Caudate nucleus (tissue), 63 donors: ENCODE measurements at places on chromosomes 3 and 15.

DNA sequence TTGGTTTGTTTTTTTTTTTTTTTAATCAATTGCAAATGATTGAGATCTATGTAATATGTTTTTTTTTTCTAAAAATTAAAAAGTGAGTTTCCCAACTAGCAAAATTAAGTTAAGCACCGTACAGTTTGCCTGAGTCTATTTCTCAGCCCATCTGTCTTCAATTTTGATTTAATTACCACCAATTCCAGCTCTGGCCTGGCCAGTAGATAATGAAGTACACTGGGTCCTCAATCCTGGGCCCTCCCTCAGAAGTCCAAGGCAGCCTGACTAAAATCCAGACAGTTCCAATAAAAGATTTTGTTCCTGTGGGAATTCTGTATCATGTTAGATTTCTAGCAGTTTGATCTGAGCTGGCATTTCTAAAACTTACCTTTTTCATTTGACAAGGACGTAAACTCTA, 887.2 kb downstream of the NAALADL2 start:
- no peak for DNase-seq

DNA sequence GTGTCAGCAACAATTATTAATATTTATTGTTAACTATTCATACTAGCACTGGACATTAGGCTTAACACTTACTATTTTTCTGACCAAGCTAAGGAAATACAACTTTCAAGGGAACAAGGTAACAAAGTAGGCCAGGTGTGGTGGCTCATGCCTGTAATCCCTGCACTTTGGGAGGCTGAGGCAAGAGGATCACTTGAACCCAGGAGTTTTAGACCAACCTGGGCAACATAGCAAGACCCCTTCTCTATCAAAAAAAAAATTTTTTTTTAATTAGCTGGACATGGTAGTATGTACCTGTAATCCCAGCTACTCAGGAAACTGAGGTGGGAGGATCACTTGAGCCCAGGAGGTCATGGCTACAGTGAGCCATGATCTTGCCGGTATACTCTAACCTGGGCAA, 131.7 kb downstream of the RBPMS2 start:
- DNase-seq = no peak

DNA sequence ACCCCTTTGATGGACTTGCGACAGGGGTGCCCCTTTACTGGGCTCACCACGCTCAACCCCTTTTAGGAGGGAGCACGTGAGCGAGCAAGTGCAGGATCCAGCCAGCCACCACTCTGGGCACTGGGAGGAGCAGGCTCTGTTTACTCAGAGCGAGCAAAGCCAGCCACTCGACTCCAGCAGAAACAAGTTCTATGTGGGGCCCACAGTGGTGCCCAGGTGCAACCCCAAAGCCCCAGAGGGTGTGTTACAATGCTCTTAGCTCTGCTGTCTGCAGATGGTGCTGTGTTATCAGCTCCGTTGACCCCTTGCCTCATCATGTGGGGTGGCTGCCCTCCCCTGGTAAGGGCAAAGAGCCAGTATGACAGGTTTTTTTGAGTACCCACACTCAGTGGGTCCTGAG, 120.3 kb upstream of the SUCLG2 start:
- no peak for DNase-seq

DNA sequence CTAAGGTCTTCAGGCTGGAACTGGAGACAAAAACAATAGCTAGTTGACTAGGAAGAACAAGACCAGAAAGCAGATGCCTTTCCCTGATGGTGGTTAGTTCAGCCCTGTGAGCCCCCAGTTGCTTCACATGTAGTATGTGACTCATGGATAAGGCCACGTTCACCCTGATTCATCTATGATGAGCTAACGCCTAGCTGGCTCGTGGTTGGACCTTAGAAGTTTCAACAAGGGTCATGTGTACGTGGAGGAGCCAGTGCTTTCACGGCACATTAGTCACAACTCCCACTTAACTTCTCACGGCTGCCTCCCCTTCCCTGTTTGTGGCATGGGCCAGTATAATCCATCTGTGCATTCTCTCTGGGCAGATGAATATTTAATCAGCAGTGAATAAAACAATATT, 20.6 kb downstream of the COL8A1 start:
- no peak for DNase-seq

DNA sequence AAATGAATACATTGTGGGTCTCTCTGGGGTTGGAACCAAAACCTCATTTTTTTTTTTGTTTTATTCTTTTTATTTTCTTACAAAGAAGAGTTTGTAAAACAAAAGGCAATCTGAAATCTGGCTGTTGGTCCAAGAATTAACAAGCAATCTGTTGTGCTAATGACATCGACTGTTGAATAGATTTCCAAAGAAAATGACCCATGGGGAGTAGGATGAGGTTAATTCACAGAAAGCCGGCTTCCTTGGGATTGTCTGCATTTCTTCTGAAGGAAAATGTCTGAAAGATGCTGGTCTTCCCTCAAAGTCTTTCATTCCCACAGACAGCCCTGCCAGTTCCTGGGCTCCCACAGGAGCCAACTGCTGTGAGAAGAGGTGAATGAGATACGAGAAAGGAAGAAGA, 92.9 kb downstream of the LRRC3B start:
- DNase-seq = no peak

- no peak for DNase-seq
Measured at GRCh38 chr15:42065033-42065432, 29.3 kb downstream of the PLA2G4D start.

- DNase-seq = no peak
Measured at GRCh38 chr3:88189361-88189810, 39.6 kb downstream of the C3orf38 start.

GRCh38 chr15:73787621-73788020, 34.5 kb upstream of the INSYN1 start:
- DNase-seq = no peak

- DNase-seq = no peak
Measured at GRCh38 chr3:65992106-65992505, 46.6 kb downstream of the MAGI1 start.

GRCh38 chr3:23303601-23304217, 100.6 kb downstream of the UBE2E2 start:
- DNase-seq = no peak

DNA sequence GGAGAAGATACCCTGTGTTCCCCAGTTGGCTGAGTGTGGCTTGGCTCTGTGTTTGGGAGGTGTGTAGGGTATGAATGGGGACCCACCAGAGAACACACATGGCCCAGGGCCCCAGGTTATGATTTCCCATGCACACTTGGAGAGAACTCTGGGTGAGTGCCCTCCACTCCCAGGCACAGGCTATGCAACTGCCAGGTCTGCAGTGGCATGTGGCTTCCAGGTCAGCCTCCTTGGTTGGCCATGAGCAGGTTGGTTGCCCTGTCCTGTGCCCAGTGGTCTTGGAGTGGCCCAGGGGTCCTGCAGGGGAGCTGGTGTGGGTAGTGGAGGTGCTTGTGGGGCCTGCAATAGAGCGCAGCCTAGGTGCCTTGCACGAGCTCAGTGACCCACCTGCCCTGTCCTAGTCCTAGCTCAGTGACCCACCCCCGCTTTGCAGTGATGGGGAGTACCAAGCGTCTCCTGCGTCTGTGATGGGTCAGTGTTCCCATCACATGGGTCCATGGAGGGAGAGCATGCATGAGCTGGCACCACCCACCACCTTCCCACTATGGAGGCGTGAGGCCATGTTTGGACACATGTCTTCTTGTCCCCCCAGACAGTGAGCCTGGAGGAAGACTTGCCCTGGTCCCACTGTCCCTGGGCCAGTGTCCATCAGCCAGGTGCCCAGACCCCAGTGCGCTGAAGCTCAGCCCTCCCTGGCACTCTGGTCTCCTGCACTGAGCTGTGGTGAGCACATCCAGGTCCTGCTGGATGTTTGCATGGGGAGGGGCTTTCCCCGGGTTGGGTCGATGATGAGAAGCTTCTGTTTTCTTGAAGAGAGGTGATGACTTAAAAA, 217.3 kb downstream of the SNRPN start:
- no peak for DNase-seq

DNA sequence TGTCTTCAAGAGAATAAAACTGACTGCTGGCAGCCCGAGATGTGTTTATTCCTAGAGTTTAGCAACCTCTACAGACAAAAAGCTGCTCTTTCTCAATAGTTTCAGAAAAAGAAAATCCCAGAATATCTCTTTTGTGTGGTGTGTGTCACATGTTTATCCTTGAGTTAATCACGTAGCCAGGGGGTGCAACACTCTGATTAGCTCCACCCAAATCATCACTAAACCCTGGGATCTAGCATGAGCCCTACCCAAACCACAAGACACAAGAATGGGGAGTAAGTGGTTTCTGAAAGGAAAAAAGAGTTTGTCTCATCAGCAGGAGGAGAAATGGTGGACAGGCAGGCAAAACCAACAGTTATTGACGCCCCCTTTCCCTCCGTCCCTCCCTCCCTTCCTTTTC, 78.5 kb upstream of the AGBL1 start:
- no peak for DNase-seq

DNA sequence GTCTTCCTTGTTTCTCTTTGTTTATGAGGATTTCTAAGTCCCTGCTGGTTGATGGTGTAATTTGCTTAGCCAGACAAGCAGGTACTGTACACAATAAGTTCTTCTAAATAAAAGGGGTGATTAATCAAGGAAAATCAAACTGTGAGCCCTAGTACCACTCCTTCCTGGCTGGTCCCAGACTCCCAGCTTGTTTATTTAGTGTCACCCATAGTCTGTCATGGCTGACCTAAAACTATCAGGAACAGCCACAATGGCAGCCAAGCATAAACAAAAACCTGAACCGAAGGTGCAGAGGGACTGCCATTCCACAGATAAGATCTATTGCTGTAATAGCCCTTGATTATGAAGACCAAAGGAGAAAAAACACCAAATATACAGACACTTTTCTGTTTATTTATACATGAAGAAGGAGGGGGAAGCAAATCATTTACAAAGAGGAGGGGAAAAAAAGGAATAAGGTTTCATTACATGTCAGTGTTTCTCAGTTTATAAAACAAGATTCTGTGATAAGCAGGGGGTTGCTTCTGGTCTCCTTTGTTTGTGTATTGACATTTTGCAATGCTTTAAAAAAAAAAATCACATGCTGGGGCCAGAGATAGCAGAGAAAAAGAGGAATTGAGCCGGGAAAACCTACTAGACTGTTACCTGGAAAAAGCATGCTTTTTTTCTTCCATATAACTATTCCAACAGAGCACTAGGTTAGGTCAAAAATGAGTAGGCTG, 182.4 kb upstream of the DPH6 start:
- DNase-seq = no peak

DNA sequence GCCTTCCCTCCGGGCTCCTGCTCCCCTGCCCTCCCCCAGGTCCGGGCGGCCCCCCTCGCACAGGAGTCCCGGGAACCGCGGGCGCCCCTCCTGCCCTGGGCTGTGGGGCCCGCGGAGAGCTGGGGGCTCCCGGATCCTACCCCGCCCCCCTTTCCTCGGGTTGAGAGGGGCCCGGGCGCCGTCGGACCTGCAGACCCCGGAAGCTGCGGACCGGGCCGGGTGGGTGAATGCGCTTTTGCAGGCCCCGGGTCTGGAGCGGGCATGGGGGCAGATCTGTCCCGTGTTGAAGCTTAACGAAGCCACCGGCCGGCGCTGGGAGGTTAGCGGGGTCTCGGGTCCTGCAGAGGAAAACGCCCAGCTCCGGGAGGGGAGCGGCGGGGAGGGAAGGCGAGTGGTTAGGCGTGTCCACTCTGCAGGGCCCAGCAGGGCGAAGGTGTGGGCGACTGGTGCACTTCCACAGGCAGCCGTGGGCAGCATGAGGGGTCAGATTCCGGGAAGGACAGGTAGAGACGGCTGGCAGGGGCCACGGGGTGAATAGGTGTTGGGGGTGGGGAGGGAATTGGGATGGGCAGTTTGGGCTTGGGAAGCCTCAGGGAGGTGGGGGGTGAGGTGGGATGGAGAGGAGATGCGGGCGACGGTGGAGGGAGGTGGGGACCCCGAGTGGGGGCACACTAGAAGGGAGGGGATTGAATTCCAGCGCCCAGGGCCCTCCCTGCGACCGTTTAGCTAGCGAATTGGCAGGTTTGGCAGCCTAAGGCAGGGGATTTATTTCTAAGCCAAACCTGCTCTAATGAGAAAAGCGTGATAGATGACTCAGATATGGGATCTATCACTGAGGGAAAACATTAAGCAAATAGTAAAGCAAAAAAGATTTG, 635 bp downstream of the CD276 start:
- DNase-seq = no peak

- DNase-seq = peak; percentile 74
Measured at GRCh38 chr15:88450125-88450798, 16.9 kb downstream of the MRPL46 start.

DNA sequence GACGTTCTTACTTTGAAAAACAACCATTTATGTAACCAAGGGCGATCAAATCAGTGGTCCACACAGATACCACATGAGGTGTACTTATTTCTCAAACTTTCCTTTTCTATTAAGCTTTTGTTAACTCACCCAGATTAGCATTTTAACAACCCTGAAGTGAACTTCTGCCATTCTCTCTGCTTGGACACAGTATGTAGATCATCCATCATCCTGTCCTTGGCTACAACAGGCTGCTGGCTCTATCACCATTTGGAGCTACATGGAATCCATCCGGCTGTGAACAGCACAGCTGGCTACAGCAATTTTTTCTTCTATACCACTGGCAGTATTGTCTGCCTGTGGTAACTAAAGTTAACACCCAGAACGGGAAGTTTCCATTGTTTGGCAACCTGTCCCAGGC, 4.4 kb downstream of the SEMA6D start:
- no peak for DNase-seq

DNA sequence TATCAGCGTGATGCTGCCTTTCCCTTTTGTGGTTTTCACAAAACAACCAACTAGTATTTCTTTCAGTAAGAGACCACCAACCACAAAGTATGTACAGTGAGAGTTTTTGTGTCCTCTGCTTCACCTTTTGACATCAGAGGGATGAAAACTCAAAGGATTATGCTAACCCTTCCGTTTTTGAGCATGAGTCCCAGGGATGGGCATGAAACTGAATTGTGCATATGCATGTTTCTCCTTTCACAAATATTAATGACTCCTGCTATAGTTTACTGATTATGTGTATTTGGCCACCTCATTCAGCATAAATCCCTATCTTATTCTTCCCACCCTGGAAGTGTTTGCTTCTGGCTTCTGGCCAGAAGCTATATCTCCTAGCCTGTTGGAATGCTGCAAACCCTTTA, 59.2 kb downstream of the RSRC1 start:
- no peak for DNase-seq

GRCh38 chr3:50388016-50388719, 28.8 kb upstream of the TMEM115 start:
- DNase-seq = peak; percentile 13

GRCh38 chr3:157876556-157876955, 229.7 kb downstream of the SHOX2 start:
- DNase-seq = no peak

DNA sequence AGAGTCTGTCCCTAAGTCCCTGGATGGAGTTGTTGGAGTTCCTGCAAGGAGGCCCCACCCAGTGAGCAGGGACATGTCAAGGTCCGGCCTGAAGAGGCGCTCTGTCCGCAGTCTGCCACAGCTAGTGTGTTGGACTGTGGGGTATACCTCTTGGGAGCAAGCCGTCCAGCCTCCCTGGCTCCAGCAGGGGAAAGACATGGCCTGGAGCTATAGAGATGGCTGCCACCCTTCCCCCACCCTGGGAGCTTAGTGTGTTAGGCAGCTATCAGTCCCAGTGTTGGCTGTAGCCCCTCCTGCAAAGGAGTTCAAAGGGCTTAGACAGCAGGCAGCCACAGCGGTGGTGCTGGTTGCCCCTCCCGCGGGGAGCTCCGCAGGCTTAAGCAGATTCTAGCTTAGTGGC, 20.3 kb downstream of the IMPG2 start:
- no peak for DNase-seq

- DNase-seq = no peak
Measured at GRCh38 chr15:66560856-66561525, 4.8 kb downstream of the LCTL start.

- DNase-seq = no peak
Measured at GRCh38 chr15:96747291-96747690, 416.8 kb downstream of the NR2F2 start.
